Type B pancreatic cell (in vitro differentiated cells): ENCODE measurements at places on chromosomes 12 and 14.

GRCh38 chr14:100503251-100503650 is 84.0 kb downstream of the BEGAIN start:
- no peak for DNase-seq

DNA sequence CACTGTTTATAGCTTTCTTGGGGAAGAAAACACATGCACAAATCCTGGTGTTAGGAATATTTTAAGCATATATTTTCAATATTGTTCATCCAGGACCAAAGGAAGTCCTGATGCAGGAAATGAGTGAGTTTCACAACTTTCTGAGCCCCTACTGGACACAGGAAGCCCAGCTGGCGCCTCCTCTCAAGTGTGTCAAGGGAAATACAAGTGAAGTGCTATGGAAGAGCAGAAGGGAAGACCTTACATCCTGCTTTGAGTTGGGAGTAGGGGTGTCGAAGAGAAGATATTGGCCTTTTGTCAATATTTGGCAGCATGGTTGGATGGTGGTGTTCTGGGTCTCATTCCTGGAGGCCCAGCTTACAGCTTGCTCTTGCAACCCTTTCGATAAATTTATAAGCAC is 66.1 kb upstream of the ZDHHC17 start:
- no peak for DNase-seq

DNA sequence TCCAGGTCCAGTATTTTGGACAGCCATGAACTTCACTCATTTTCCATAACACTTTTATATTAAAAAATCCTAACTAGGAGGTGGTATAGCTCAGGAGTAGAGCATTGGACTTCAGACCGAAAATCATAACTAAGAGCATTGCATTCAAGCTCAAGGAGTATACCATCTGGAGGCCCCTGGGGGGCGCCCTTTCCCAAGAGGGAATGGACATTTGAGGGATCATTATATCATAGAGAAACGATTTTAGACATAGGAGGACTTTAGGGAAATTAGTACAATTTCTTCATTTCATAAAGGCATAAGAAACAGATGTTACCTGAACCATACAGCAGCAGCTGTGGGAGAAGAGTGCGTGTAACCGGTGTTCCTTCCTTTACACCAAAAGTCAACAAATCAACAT is 5.2 kb upstream of the ATG14 start:
- no peak for DNase-seq

- no peak for DNase-seq
Measured at GRCh38 chr12:105226219-105226618, 9.8 kb downstream of the APPL2 start.

DNA sequence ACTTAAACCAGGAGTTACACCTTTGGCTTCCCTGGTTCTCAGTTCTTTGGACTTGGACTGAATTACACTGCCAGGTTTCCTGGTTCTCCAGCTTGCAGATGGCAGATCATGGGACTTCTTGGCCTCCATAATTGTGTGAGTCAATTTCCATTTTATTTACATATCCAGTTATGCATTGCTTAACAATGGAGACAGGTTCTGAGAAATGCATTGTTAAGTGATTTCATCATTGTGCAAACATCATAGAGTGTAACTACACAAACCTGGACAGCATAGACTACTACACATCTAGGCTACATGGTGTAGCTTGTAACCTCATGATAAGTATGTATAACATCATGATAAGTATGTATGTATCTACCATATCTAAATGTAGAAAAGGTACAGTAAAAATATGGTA is 276.1 kb upstream of the BTG1 start:
- no peak for DNase-seq

DNA sequence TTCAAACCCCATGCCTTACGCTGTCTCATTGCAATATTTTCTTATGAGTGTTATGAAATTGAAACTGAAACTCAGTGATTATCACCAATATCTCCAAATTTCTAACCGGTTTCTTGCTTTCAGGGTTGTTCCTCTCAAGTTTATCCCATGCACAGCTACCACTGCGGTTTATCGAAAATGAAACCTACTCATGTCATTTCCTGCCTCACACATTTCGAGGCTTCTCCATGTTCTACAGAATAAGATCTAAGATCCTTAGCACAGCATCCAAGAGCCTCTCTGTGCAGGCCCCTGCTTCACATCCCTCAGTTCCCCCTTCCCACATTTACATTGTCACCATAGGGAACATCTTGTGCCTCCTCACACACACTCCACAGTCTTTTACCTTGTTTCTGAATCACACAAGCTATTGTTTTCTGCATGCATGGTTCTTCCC is 45.5 kb upstream of the FAR2 start:
- no peak for DNase-seq

GRCh38 chr12:42278128-42278510 is 40.1 kb upstream of the YAF2 start:
- DNase-seq: no peak

GRCh38 chr12:48615681-48616080 is 45.8 kb upstream of the LALBA start:
- DNase-seq: no peak

DNA sequence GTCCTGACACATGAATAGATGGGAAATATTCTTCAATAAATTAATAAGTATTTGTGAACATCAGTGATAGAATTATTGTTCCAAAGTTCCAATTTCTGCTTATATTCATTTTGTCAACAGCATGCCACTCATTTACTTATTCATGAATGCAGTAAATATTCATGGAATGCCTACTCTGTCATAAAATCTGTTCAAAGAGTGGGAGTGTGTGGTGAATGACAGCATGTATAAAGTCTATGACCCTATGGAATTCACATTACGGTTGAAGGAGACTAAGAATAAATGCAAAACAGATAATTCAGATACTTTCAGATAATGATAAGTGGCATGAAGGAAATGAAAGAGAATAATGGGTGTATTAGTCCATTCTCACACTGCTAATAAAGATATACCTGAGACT is 494.7 kb downstream of the NRXN3 start:
- no peak for DNase-seq

GRCh38 chr14:103155010-103155409 is 31.7 kb downstream of the TNFAIP2 start:
- no peak for DNase-seq

DNA sequence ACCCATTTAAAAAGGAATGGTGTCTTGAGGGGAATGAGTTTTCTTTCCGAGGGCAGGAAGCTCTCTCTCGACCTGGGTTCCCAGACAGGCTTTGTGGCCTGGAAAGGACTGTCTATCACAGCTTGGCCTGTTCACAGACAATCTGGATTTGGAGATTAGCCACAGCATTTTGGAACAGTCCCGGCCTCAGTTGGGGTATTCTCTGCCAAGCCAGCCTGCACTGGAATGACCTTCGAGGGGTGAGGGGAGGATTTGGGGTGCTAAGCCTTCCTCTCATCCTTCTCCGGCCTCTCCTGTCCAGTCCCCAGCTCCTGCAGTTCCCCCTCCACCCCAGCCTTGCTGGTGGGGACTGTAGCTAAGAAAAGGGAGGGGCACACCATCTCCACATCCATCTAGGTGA is 13.0 kb downstream of the TBX5 start:
- DNase-seq: no peak

DNA sequence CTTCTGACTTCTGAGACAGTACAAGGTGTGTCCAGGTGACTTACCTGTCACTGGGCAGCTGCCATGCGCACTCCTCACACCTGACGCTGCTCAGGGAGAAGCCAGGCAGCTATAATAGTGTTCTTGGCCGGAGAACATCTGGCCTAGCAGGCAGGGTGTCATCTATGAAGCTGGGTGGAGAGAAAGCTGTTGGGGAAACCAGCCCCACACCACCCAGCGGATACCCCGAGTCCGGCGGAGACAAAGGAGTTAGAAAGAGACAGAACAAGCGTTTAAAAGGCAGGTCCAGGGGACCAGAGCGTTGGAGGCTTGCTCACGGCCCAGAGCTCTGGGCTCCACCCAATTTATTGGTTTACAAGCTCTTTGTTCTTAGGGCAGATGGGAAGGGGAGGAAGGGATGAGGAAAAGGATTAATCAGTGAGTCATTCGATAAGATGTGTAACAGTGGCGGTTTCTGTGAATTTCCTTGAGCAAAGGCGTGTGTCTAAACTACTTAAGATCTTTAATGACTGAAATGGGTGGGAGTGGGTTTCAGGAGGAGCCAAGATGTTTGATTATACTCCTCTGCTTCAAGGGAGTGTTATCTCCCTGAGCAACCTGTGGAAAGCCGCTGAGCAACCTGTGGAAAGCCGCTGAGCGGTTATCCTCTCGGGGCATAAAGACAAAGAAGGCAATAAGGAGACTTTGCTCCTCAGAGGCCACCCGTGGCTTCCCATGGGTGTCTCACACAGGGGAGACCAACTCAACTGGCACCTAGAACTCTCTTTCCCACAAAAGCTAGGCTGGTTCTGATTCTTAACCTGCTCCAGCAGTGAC is at the start of gene GALNT8:
GALNT8 (plus strand) TSS at position 580 of the 816 bp plus-strand sequence. CDS start 278 bp downstream, outside the sequence.
- DNase-seq: no peak

DNA sequence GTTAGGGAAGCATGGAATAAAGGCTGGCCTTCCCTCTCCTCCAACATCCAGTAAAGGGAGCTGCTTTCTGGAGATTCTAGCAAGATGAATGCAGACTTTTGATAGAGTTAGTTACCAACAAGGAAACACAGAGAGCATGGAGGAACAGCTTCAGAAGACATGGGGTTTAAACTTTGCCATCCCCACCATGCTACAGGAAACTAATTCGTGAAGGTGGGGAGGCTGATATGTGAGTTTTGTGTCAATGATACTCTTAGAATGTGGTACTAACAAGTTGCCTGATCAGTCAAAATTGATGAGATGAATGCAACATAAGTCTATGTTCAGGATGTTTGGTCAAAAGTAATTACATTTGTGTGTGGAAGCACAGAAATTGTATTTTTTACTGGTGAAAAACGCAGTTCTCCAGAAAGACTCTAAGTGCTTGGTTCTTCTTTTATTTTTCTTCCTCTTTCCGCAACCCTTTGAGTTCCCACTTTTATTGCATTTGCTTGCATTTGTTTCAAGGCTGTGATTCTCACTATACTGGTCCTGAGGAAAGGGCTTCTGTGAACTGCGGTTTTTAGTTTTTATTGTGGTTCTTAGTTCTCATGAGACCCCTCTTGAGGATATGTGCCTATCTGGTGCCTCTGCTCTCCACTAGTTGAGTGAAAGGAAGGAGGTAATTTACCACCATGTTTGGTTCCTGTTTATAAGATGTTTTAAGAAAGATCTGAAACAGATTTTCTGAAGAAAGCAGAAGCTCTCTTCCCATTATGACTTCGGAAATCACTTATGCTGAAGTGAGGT is at the start of gene CLEC4A:
CLEC4A (plus strand) TSS at position 494 of the 789 bp plus-strand sequence; CDS start at position 756, 262 bp downstream.
- no peak for DNase-seq

DNA sequence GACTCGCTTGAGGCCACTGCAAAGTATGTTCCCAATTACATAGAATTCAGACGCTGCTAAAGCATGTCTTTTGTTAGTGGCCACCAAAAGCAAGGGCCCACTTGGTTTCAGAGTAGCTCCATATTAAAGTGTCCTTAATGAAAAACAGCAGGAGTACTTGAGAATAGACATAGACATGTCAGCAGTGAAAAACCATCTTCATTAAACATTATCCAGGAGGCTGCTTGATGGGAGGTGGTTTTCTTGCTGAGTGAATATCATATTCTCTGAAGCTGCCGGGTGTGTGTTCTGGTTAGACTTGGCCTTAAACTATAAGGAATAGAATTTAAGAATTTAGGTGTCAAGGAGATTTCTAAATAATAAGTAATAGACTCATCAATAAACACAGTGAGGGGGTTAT is 79.5 kb upstream of the CCDC198 start:
- DNase-seq: no peak

GRCh38 chr14:98146416-98146815 is 1125.6 kb downstream of the BCL11B start:
- DNase-seq: no peak

DNA sequence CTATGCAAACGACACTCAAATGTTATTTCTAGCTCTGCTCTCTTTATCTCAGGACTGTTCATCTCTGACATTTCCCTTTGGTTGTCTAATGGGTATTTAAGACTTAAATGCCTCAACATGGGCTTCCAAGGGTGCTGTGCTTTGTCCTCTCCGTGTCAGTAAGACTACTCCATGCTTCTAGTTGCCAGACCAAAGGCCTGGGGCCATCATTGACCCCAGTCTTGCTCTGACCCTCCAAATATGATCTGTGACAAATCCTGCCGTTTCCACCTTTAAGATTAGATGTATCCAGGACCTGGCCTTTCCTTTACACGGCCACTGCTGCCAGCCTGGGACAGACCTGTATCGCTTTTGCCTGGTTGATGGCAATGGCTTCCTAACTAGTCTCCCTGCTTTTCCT is 126.3 kb upstream of the DYRK2 start:
- no peak for DNase-seq

GRCh38 chr12:104416136-104416535 is 40.6 kb upstream of the CHST11 start:
- no peak for DNase-seq

DNA sequence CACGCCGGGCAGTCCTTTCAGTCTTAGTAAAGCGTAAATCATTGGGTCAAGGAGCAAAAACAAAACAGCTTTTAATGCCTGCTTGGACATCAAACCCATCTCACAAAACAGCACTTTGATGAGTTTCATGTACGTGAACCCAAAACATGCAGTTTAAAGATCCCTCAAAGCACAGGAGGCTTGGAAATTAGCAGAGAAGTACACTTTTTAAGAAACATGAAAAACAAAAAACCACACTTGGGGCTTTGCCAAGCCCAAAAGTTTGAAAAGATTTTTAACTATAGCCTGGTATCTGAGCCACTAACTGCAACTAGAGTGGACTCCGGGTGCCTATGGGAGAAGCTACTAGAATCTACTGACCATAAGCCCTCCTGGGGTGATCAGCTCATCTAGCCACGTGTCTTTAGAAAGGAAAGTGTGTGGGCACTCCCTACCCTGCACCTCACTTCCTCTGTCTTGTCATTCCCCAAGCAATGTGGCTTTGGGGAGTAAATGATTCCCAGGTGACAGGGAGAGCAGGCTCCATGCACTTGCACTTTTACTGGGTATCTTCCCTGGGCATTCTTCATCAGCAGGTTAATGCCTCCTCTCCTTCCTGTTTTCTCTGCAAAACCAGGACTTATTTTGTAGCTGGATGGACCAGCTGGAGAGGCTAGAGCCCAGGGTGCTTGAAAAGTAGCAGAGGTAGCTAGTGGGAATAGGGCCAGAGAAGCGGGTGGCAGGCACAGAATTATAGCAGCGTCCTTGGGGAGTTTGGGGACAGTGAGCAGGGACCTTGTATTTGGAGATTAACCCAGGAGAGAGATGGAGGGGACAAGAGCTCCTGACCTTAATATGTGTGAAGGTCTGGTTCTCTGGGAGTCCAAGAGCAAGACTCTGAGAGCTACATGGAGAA is 339.3 kb downstream of the BCL11B start:
- no peak for DNase-seq

- no peak for DNase-seq
Measured at GRCh38 chr14:66746316-66747006, 238.5 kb downstream of the GPHN start.

GRCh38 chr12:42538203-42538602 is 51.3 kb downstream of the PRICKLE1 start:
- DNase-seq: no peak
